Stimulated activated CD8-positive, alpha-beta memory T cell treated with anti-CD3 and anti-CD28 coated beads, Interleukin-7, amount 100 ng/mL, for 48 hours (primary cell): ENCODE measurements at places on chromosomes 5 and 9.

DNA sequence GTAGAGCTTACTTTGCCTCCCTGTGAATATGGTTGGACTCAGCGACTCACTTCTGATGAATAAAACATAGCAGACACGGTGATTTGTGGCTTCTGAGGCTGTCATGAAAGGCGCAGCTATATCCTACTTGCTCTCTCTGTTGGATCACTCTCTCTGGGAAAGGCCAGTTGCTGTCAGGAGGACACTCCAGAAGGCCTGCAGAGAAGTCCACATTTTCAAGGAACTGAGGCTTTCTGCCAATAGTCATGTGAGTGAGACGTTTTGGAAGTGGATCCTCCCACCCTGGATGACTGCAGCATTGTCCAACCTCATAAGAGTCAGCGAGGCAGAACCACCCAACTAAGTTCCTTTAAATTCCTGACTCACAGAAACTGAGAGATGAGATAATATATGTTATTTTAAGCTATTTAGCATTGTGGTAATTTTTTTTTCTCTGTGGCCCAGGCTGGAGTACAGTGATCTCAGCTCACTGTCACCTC, 156.0 kb upstream of the MAST4 start:
- peak; percentile 21 for DNase-seq

DNA sequence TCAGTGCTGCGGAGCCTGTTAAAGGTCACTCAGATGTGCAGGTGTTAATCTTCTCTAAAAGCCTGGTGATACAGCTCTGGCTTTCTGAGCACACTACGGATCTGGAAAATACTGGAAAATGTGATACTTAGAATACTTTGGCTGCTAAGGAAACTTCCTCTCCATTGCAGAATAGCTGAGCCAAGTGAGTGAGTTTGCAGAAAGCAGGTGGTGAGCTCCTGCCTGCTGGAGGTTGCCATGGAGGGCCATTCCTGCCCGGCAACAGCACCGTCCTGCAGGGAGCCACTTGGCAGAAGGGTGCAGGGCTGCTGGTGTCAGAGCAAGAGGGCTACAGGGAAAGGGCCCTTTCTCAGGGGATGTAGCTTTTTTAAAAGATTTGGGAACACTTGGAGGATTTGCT, 40.7 kb downstream of the SECISBP2 start:
- no peak for DNase-seq

- DNase-seq = no peak
These were observed 678.1 kb upstream of the ZNF608 start for GRCh38 chr5:125424402-125425141.

GRCh38 chr9:121763561-121764370, 112.3 kb downstream of the DAB2IP start:
- DNase-seq = no peak
